ENCODE measurements at places on chromosomes 3 and 15. TPM values are rescaled to one million over a fixed set of nuclear protein-coding genes. Genes with fewer than 3 reads are reported as not detected.

The SYNPR gene
- 0.95 TPM for total RNA-seq

DNA sequence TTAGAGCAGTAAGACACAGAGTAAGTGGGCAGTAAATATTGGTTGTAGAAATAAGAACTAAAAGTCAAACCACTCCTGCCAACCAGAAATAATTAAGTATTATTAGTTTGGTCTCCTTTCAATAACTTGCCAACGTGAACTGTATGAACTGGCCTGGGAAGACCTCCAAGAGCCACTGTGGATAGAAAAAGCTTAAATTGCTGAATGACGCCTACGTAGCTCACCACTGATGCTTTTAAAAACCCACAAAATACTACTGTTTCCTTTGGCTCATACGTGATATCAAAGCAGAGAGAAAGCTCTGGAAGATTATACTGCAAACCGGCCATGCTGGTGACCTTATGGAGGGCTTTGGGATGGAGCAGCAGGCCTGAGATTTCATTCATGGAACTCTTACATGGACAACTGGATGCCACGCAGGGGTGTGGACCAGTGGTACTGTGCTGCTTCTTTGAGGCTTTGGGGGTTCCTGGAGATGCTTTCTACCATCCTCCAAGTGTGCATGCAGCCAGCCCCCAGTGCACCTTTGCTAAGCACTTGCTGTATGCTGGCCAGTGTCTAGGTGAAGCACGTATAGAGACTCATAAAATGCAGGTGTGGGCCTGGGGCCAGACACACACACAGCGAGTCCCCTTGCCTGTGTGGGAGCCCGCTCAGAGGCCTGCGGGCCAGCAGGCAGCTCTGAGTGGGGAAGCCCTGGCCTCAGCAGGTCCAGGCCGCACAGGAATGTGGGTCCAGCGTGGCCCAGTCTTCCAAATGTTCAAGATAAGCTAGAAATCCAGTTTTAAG lies 66.8 kb downstream of the ABTB1 start:
- DNase-seq: no peak

DNA sequence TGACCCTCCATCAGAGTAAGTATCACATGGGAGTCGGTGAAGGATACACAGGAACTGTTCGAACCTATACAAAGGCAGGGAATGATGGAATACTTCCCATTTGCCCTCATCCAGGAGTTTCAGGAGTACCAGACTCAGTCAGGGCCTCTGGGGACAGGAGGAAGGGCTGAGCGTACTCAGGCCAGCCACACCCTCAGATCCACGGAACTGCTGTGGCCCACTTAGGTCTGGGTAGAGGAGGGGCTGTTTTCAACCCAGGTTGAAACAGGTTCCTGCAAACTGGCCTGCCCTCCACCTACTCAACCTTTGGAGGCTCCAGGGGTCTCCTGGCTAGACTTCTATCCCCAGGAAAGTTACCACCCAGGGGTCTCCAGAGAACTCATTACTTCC lies 6.7 kb upstream of the IGDCC3 start:
- no peak for DNase-seq

- DNase-seq: no peak
Observed at GRCh38 chr3:15636028-15636709, 34.6 kb downstream of the BTD start.

GRCh38 chr3:79872483-79872882 lies 104.7 kb upstream of the ROBO1 start:
- peak; percentile 42 for DNase-seq

DNA sequence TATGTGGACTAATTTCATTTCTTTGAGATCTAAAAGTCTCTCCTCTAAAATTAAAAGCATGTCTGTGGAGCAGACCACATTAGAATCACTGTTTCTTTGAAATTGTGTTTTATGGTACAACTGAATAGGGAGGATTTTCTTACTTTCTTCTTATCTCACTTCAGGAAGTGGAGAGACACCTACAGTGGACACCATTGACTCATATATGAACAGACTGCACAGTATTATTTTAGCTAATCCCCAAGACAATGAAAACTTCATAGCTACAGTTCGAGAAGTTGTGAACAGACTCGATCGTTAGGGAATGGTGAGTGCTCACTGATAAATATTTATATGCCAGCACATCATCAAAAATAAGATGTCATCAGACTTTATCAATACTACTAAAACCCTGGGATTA lies 58.3 kb downstream of the HMG20A start:
- no peak for DNase-seq

Data from urinary bladder (tissue), 4 donors.